ENCODE measurements at places on chromosomes 3 and 15.

- DNase-seq, result no peak
Observed at GRCh38 chr15:58627701-58628100, 121.8 kb downstream of the ADAM10 start.

DNA sequence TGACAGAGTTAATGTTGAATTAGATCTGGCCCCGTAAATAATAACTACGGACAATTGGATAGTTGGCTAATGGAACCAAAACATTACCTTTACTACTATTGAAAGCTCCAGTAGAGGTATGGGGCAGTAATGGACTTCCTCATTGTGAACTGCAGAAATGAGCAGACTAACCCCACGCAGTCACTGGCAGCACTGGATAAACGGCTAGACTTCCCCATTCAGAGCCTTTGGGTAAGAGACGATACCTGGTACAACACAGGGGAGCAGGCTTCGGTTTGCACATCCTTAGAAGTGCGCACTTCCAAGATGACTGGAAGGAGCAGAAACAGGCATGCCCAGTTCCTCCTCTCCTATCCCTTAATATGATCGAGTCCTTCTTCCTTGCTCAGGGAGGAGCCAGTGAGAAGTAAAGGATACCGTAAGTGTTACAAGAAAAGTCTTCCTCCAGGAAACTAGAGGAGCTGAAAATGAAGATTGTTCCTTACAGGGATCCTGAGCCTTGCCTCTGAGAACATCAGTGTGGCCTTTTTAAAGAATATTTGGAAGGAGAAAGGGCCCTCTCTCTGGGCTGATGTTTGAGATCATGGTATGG lies 100.5 kb upstream of the NECTIN3 start:
- DNase-seq, result no peak

DNA sequence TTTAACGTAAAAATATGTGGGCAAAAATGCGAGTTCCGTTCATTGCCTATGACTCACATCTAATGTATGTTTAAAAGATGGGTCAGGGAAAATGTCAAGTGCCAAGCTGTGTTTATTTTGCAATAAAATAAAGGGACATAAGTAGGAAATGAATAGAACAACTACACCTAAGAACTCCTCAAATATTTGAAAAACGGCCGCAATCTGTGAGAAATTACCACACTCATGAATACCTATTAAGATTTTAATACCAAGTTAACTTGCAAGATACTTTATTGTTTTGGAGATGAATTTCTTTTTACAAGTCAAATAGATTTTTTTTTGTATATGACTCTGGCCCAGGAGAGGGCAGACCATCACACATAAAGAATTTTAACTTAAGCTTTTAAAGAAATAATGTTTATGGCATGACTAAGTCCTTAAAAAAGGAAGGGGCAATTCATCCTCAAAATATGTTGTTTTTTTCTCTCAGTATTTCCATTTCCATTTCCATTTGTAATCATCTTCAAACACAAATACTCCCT lies 152.7 kb downstream of the SUCNR1 start:
- no peak for DNase-seq

- no peak for DNase-seq
Observed at GRCh38 chr15:62770752-62771151, 271.8 kb upstream of the TPM1 start.

GRCh38 chr3:54822206-54822605 lies 105.7 kb downstream of the LRTM1 start:
- no peak for DNase-seq

- no peak for DNase-seq
Observed at GRCh38 chr3:175200391-175201095, 341.4 kb downstream of the NAALADL2 start.

DNA sequence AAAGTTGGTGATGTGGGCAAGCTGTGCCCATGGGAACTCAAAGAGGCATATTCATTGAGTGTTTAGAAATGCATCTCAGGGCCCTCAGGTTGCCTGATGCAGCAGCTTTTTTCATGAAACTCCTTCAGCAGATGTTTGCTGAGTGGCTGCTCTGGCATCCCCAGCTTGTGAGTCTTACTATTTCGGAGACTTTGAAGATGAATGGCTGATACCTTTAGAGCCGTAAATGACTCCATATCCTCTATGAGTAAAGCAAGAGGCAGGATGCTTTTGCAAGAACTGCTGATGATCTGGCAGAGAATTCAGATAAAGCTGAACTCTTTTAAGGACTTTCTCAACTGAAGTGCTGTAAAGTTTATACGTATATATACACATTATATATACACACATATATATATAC lies 384.3 kb downstream of the CACNA2D3 start:
- no peak for DNase-seq

DNA sequence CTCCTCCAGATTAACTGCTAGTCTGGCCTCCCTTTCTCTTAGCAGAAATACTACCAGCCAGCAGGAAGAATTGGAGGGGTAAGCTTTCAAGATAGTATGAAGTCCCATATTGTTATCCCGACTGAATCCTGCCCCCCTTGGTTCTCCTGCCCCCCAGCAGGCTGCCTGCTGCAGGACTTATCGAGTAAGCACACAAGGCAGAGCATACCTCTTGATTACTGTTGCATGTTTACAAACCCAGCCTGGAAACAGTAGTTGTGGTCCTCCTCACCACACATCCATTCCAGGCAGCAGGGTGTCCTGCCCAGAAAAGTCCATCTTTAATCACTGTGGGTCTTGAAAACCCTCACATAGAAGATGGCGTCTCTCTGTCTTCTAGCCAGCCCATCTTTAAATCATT lies 66.8 kb upstream of the PPP2R3A start:
- no peak for DNase-seq

GRCh38 chr15:73550190-73550589 lies 83.0 kb downstream of the NPTN start:
- no peak for DNase-seq

GRCh38 chr3:168442502-168442901 lies 346.8 kb upstream of the GOLIM4 start:
- DNase-seq, result no peak

DNA sequence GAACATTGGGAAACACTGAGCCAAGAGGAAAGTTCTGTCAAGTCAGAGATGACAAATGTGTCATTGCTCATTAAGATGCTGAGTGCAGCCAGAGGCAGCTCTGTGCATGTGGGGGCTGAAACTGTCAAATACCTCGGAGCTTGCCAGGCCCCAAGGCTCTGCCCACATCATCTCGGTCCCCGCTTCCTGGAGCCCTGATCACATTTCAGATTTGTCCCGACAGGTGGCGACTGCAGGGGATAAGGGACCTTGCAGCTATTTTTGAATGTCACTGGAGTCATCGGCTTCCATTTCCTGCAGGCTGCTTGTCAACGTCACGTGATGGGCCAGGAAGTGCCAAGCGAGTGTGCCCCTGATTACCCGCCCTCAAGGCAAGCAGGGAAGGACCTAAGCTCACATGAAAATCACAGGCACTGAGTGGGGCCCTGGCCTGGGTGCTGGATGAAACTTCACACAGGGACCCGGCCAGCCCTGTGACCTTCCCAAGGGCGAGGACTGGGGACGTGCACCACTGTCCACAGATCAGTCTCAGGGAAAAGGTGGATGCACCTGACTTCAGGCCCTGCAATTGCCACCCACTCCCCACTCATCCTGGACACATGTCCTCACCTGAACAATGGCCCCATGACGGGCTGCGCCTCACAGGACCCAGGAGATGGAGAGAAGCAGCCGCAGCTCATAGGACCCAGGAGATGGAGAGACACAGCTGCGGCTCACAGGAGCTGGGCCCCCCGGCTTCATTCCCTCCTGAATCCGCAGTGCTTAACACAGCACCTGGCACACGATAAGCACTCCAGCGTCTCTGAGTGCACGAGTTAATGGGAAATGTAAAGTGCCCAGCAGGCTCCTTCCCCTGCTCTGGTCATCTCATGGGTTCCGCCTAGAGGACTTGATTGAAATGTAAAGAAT lies 73.4 kb downstream of the NUP210 start:
- peak; percentile 79 for DNase-seq

DNA sequence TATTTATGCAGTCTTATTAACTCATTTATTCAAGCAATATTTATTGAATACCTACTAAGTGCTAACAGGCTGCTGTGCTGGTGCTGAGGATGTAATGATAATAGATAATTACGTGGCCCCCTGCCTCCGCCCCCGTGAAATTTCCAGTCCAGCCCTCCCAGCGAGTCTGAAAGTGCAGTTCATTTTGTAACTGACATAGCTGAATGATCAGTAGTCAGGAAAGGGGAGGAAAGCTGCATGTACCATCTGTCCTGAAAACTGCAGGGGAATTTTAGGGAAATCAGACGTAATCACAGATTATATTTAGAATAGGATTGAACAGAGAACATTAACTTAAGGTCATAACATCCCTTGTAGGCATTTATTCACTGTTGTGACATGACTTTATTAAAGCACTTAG lies 736.8 kb downstream of the MCTP2 start:
- no peak for DNase-seq

GRCh38 chr15:67021455-67021854 lies 43.9 kb upstream of the SMAD3 start:
- DNase-seq, result no peak

DNA sequence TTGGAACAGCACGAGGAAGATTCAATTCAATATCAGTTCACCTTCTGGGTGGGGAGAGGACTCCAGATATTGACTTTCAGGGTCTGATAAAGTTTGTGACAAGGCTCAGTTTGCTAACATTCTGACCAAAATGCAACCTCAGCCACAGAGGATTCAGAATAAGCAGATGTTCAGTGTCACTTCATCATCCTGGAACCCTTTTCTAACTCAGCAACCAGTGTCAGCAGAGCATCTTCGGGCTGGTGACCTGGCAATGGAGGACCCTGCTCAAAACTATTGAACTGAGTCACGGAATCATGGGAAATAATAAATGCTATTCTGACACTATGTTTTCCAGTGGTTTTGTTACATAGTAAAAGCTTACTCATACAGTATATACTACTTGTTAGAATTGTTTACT lies 433.4 kb upstream of the CFAP20DC start:
- no peak for DNase-seq

DNA sequence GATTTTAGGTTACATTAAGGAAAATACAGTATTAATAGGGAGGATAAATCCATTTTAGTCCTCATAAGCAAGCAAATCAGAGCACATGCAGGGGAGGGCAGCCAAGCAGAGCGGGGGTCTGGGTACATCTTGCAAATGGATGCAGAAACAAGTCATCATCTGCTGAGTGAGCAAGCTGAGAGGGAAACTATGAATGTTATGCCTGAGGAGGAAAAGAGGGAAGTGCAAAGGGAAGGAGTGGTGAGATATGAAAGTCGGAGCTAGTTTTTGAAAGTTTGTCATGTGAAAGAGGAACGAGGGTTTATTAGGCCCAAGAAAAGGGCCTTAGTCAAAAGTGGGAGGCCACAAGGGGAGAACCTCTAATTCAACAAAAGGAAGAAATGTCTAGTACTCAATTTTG lies 15.4 kb downstream of the PTX3 start:
- DNase-seq, result no peak

- peak; percentile 84 for DNase-seq
Observed at GRCh38 chr15:52790169-52790708, at the start of gene ONECUT1. ONECUT1 (minus strand) TSS chr15:52790336; CDS start chr15:52789884, 452 bp downstream.

GRCh38 chr3:3013317-3014052 lies 96.7 kb downstream of the IL5RA start:
- DNase-seq, result no peak

GRCh38 chr3:30602946-30603345 lies 3.5 kb upstream of the TGFBR2 start:
- DNase-seq, result no peak

DNA sequence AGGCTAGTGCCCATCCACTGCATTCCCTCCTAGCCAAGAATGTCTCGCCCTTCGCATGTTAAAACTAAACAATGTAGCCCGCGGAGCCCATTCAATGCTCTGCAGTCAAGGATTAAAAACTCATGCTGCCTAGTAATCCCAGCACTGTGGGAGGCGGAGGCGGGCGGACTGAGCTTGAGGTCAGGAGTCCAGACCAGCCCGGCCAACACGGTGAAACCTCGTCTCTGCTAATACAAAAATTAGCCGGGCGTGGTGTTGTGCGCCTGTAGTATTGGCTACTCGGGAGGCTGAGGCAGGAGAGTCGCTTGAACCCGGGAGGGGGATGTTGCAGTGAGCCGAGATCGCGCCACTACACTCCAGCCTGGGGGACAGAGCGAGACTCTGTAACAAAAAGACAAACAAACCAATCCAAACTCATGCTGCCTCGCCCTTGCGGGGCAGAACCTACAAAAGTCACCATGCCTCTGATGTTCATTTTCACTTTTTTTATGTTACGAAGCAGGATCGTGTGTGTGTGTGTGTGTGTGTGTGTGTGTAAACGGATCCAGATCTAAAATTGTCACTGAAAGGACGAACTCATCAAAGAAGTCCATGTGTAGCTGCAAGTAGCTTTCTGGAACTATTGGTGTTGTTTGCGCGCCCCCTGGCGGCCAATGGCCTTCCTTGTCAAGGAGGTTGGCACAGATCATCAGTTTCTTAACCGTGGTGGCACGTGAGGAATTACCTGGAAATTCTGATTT lies 54.8 kb upstream of the SPESP1 start:
- DNase-seq, result peak; percentile 29

- DNase-seq, result no peak
Observed at GRCh38 chr15:53665930-53666329, 93.5 kb downstream of the WDR72 start.

GRCh38 chr3:184558726-184559125 lies 2.9 kb upstream of the EPHB3 start:
- no peak for DNase-seq

DNA sequence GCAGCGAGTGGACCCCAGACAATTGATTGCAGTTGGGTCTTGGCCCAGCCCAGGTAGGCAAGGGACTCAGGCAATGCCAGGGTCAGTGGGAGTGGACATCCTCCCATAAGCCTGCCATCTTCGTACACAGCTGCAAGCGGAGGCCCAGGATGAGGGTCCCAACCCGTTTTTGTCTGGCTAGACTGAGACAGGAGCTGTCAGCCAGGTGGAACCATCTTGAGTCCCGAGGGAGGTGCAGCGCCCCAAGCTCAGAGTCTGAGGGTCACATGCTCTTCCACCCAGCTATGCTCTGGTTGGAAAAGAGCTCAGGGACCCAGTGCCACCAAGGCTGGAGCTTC lies 22.6 kb upstream of the IP6K2 start:
- DNase-seq, result no peak

GRCh38 chr15:81117136-81117535 lies 16.9 kb upstream of the CFAP161 start:
- DNase-seq, result no peak

GRCh38 chr3:196985298-196985697 lies 16.7 kb upstream of the PIGZ start:
- DNase-seq, result no peak

DNA sequence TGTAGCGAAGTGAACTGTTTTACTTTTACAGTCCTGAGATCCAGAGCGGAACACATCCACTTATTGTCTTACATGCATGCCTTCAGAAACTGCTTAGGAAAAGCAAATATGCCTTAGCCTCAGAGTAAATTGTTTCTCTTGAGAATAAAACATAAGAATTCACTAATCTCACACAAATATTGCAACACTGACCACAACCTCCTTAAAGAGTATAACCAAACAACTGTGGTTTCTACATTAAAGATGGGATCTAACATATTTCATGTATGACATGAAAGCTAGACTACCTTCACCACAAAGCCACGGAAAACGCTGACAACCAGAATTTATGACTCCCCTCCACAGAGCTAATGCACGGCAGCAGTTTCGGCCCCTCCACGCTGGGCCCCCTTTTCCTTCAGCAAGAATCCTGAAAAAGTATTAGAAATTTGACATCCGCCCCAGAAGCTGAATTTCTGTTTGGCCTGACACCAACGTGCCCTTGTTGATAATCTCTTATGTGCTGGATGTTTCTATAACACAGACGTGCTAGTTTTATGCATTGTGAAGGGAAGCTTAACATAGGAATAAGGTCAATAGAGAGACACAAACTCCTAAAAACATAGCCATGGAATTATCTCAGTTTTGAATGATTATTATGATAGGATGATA lies 84.6 kb downstream of the GREM1 start:
- DNase-seq, result no peak

Data from 8988T (cell line).